ENCODE measurements at places on chromosomes 1 and 21. TPM values are rescaled to one million over a fixed set of nuclear protein-coding genes. Genes with fewer than 3 reads are reported as not detected.

DNA sequence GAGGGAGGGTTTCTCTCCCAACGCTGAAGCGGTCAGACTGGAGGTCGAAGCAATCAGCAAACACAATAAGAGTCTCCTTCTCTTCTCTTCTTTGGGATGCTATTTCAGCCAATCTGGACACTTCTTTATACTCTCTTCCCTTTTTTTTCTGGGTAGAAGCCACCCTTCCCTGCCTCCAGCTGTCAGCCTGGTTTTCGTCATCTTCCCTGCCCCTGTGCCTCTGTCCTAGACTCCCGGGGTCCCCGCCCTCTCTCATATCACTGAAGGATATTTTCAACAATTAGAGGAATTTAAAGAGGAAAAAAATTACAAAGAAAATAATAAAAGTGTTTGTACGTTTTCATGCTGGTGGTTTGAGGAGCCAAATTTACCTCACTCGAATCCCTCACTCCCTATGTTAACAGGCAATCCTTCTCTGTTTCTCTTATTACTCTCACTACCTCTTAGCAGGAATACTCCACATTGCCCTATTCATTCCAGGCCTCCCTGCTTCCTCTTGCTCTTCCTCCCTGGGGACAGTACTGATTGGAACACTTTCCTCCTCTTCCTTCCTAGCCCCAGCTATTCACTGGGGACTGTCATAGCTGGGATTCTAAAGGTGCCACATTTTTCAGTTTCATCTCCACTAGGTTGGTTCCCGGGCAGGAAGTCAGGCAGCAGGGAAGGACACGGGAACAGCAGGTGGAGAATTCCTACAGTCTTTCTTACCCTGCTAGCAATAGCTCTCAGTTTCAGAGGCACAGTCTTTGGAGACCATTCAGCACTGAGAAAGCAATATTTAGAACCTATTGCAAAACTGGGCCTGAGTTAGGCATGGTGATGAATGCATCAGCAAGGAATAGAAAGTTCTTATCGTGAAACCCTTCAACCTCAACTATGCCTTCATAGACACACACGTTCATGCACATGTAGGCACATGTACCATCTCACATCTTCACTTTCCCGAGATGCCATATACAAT is 288.0 kb downstream of the PBX1 start:
- no peak for DNase-seq
- no peaks in the 10 kb centered on the region for H3K36me3 ChIP-seq
- H3K4me1 ChIP-seq: no peaks in the 10 kb centered on the region

- H3K36me3 ChIP-seq: no peaks in the 10 kb centered on the region
- H3K4me1 ChIP-seq: no peaks in the 10 kb centered on the region
- H3K27ac ChIP-seq: no peak overlapping the region
- no peak for DNase-seq
Observed at GRCh38 chr1:18778437-18778836, 81.0 kb downstream of the TAS1R2 start.

- H3K27me3 ChIP-seq: no peaks in the 10 kb centered on the region
- H3K4me3 ChIP-seq: no peak overlapping the region
- peaks cover 4% of the 10 kb centered on the region for H3K4me1 ChIP-seq
- DNase-seq: no peak
Observed at GRCh38 chr21:33539616-33540015, 2.3 kb downstream of the GART start.

DNA sequence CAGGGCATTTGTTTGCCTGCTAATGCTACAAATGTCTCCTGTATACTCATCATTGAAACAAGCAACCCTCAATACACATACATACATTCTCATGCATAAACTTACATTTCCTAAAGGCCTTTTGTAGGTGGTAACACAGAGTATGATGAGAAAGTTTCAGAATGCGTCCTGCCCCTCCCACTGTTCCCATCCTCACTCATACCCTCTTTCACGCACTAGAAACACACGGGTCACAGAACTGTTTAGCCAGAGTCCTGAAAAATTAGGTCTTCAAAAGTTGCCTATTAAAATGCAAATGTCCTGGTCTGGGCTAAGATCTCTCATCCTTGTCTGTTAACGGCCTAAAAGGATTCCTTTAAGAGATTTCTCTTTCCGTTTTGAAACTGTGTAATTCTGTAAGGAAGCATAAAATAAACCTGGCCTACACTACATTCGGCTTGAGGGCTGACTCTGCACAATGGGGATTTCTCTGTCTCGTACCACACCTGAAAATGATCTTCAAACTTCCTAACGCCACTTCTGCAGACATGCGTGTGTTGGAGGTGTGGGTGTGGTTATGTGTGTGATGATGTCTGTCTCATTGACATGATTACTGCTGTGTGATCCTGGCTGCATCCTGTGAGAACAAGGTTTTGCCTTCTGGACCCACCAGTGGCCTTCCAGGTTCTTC is 5.3 kb upstream of the FCER1A start:
- DNase-seq: no peak
- H3K27ac ChIP-seq: no peak overlapping the region
- no peaks in the 10 kb centered on the region for H3K36me3 ChIP-seq
- no peaks in the 10 kb centered on the region for H3K4me1 ChIP-seq

- peak overlapping the region; percentile 86 for H3K27ac ChIP-seq
- H3K4me1 ChIP-seq: peaks cover 83% of the 10 kb centered on the region
Observed at GRCh38 chr1:11787251-11787803, 18.4 kb downstream of the MTHFR start.

DNA sequence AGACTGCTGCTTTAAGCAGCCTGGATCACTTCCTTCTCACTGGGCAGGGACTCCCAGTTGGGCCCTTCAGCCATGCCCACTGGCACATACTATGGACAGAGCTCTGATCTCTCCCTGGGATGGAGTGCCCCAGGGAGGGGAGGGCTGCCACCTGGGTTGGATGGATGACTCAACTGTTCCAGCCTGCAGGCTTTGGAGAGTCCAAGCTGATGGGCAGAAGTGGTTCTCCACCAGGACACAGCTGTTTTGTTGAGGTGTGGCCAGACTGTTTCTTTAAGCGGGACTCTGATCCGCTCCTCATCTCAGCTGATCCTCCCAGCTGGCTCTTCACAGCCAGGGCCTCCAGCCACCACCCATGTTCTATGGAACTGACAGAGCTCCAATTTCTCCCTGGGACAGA is 166.9 kb downstream of the MAGI3 start:
- H3K36me3 ChIP-seq: no peaks in the 10 kb centered on the region
- no peaks in the 10 kb centered on the region for H3K4me1 ChIP-seq
- no peaks in the 10 kb centered on the region for H3K27me3 ChIP-seq
- no peak for DNase-seq

DNA sequence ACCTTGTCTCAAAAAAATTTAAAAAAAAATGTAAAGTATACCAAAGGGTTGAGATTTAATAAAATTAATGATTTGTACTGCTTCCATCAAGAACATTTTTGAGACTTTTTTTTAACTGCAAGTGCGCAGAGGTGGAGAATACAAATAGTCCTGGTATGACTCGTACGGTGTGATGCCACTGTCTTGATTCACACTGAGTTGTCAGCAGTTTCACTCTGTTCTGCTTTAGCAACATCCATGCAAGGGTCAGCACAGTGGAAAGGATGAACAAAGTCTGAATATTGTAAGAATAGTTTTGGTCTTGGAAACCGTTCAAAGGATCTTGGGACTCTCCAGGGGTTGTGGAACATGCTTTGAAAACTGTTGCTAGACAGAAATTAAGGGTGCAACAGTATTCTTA is 40.2 kb downstream of the EXO1 start:
- H3K4me1 ChIP-seq: no peaks in the 10 kb centered on the region
- no peak overlapping the region for H3K27ac ChIP-seq
- DNase-seq: no peak
- no peaks in the 10 kb centered on the region for H3K36me3 ChIP-seq
- H3K27me3 ChIP-seq: no peaks in the 10 kb centered on the region
- H3K4me3 ChIP-seq: no peak overlapping the region

DNA sequence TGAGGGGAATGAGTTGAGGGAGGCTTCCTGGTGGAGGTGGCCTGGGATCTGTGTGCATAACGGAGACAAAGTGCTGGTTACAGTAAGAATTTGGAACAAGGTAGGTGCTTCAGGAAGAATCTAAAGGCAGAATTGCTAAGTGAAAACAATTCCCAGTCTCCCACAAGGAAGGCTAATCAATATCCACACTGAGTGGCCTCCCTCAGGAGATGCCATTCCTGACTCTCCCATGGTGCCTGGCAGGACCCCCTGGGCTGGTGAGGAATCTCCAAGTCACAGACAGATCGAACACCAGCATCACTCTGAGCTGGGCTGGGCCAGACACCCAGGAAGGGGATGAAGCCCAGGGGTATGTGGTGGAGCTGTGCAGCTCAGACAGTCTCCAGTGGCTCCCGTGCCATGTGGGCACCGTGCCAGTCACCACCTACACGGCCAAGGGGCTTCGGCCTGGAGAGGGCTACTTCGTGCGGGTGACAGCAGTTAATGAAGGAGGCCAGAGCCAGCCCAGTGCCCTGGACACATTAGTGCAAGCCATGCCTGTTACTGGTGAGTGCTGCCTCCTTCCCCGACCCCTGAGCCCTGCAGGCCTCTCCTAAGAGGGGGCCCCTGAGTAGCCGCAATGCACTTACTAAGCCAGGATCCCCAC is 30.7 kb downstream of the IGFN1 start:
- no peak overlapping the region for H3K27ac ChIP-seq
- H3K4me1 ChIP-seq: no peaks in the 10 kb centered on the region
- H3K27me3 ChIP-seq: no peaks in the 10 kb centered on the region

- no peaks in the 10 kb centered on the region for H3K4me1 ChIP-seq
- H3K27me3 ChIP-seq: no peaks in the 10 kb centered on the region
- H3K36me3 ChIP-seq: no peaks in the 10 kb centered on the region
- no peak overlapping the region for H3K27ac ChIP-seq
- no peak overlapping the region for H3K4me3 ChIP-seq
Observed at GRCh38 chr1:221874285-221875003, 132.6 kb upstream of the DUSP10 start.

PIK3R3 gene
- 3.1 TPM for polyA plus RNA-seq

GRCh38 chr1:10457875-10458274 is 8.0 kb downstream of the CORT start:
- H3K36me3 ChIP-seq: peaks cover 21% of the 10 kb centered on the region
- peaks cover 22% of the 10 kb centered on the region for H3K4me1 ChIP-seq
- H3K4me3 ChIP-seq: peak overlapping the region; percentile 27
- no peak for DNase-seq
- no peaks in the 10 kb centered on the region for H3K27me3 ChIP-seq
- peak overlapping the region; percentile 77 for H3K27ac ChIP-seq

- no peak overlapping the region for H3K4me3 ChIP-seq
- H3K27me3 ChIP-seq: peaks cover 7% of the 10 kb centered on the region
- H3K4me1 ChIP-seq: peaks cover 42% of the 10 kb centered on the region
- H3K36me3 ChIP-seq: no peaks in the 10 kb centered on the region
Observed at GRCh38 chr1:12613180-12613579, 4.8 kb downstream of the DHRS3 start.

VANGL2 gene
- 1.3 TPM for polyA plus RNA-seq

GRCh38 chr1:17929224-17929623 is 174.1 kb downstream of the ACTL8 start:
- H3K27ac ChIP-seq: no peak overlapping the region
- no peaks in the 10 kb centered on the region for H3K36me3 ChIP-seq
- H3K27me3 ChIP-seq: peaks cover 68% of the 10 kb centered on the region
- DNase-seq: peak; percentile 15

DNA sequence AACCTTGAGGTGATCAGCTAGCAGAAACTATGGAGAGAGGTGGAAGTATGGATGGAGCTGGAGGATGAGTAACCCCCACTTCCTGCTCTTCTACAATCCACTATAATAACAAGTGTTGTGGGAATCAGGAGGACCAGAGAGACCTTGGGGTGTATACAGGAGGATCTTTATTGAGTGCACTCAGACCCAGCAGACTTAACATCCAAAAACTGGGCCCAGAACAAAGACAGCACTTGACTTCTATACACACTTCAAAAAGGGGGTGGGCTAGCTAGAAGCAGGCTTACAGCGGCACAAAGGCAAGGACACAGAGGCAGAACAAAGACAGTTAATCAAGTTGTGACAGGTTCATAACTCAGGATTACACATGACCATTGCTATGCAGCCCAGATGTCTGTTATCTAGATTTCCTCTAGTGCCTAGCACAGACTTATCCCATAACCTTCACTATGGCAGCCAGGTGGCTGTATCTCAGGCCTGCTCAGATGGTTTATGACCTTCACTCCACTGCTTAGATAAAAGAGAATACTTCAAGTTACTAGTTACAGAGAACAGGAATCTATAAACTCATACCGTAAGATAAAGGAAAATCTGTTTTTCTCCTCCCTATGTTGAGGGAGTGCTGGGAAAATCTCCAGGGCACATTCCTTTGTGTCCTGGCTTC is 36.1 kb upstream of the PADI2 start:
- no peak overlapping the region for H3K27ac ChIP-seq
- no peak overlapping the region for H3K4me3 ChIP-seq
- H3K4me1 ChIP-seq: no peaks in the 10 kb centered on the region
- H3K36me3 ChIP-seq: no peaks in the 10 kb centered on the region
- H3K27me3 ChIP-seq: no peaks in the 10 kb centered on the region
- no peak for DNase-seq

- H3K27me3 ChIP-seq: no peaks in the 10 kb centered on the region
- DNase-seq: no peak
- no peaks in the 10 kb centered on the region for H3K4me1 ChIP-seq
Observed at GRCh38 chr1:199319341-199319740, 680.5 kb downstream of the PTPRC start.

NAV1 gene
- 3.5 TPM for polyA plus RNA-seq

DNA sequence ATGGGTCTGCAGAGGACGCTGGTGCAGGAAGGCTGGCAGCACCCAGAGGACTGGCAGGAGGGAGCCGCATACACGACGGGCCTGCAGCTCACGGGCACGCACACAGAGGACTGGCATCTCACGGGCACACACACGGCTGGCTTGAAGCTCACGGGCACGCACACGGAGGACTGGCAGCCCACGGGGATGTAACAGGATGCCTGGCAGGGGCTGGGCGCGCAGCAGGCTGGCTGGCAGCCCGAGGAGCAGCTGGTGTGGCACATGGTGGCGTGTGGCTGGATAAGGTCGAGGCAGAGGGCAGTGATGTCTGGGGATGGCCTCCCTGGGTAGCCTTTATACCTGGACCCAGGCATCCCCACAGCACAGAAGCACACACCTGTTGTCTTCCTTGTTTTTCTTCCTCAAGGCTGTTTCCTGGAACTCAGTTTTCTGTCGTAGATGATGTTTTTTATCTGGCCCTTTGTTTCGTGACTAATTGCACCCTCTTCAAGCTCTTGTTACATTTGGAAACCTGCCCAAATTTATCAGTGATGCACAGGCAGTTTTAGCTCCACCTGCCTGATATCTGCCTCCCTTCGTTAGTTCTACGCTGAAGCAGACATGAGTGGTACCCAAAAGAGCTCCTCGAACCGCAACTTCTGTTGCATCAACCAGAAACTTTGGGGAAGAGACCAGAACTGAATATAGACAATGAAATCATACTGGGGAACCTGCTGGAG is at the start of gene KRTAP12-1:
Gene KRTAP12-1, minus strand, starts transcription at position 303 of the 719 bp plus-strand sequence. Its CDS starts 40 bp downstream, at position 263.
- no peaks in the 10 kb centered on the region for H3K36me3 ChIP-seq
- H3K27me3 ChIP-seq: no peaks in the 10 kb centered on the region
- no peak within 1 kb of the TSS for H3K4me3 ChIP-seq
- no peaks in the 10 kb centered on the region for H3K4me1 ChIP-seq
- no peak within 1 kb of the TSS for H3K27ac ChIP-seq
- DNase-seq: no peak

EPHA8 gene
- 0.33 TPM for polyA plus RNA-seq

ABL2 gene
- 1.5 TPM for polyA plus RNA-seq

- DNase-seq: no peak
- H3K36me3 ChIP-seq: no peaks in the 10 kb centered on the region
- no peak overlapping the region for H3K27ac ChIP-seq
- H3K27me3 ChIP-seq: peaks cover 10% of the 10 kb centered on the region
Observed at GRCh38 chr1:228445843-228446650, 29.4 kb upstream of the TRIM17 start.

Measured in spleen (tissue), 13 donors.